ENCODE measurements at places on chromosomes 3 and 15. TPM values are rescaled to one million over a fixed set of nuclear protein-coding genes. Genes with fewer than 3 reads are reported as not detected.

DNA sequence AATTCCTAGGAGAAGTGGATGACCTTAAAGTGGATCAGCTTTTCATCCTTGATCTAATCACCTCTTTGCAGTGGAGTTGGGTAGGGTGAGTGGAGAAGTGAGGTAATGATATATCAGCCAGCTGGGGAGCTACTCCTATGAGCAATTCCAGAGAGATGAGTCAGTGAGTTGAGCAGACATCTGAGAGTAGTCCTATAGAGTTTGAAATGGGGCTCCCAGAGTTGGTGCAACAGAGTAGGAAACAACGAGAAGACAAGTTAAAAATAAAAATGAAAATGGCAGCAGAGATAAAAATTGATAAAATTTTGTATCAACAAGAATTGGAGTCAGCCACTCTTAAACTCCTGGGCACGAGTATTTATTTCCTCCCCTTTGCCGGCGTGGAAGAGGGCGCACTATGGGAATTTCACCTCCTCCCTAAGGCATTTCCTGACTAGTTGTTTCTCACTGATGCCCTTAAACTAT is 150.8 kb upstream of the DPH6 start:
- peaks cover 17% of the 10 kb centered on the region for H3K27me3 ChIP-seq
- H3K4me1 ChIP-seq, result no peaks in the 10 kb centered on the region
- H3K4me3 ChIP-seq, result no peak overlapping the region
- H3K36me3 ChIP-seq, result no peaks in the 10 kb centered on the region
- no peak for DNase-seq
- H3K27ac ChIP-seq, result no peak overlapping the region

GRCh38 chr3:147390589-147391569 is 15.5 kb downstream of the ZIC4 start:
- H3K27ac ChIP-seq, result peak overlapping the region; percentile 45
- H3K4me1 ChIP-seq, result peaks cover 2% of the 10 kb centered on the region
- H3K27me3 ChIP-seq, result peaks cover 98% of the 10 kb centered on the region

DNA sequence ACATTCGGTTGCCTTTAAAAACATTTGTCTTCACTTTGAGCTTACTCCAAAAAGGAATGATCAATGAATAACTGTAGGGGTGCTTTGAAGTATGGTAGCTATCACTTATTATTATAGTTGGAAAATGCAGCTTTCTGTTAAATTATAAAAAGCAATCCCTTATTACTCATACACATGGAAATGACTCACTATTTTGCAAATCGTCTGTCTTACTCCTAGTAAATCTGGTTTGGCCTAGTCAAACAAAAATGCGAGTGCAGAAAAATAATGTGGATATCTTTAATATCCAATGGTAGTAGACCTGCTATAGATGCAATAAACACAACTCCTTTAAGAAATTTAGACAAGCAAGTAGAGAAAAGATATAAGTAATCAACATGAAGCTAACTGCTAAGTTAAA is 112.5 kb downstream of the ZIC1 start:
- H3K27ac ChIP-seq, result no peak overlapping the region
- H3K36me3 ChIP-seq, result no peaks in the 10 kb centered on the region

GRCh38 chr15:89826671-89827655 is 12.3 kb upstream of the ANPEP start:
- H3K36me3 ChIP-seq, result no peaks in the 10 kb centered on the region
- peaks cover 8% of the 10 kb centered on the region for H3K27me3 ChIP-seq
- no peak overlapping the region for H3K4me3 ChIP-seq
- DNase-seq, result no peak

DNA sequence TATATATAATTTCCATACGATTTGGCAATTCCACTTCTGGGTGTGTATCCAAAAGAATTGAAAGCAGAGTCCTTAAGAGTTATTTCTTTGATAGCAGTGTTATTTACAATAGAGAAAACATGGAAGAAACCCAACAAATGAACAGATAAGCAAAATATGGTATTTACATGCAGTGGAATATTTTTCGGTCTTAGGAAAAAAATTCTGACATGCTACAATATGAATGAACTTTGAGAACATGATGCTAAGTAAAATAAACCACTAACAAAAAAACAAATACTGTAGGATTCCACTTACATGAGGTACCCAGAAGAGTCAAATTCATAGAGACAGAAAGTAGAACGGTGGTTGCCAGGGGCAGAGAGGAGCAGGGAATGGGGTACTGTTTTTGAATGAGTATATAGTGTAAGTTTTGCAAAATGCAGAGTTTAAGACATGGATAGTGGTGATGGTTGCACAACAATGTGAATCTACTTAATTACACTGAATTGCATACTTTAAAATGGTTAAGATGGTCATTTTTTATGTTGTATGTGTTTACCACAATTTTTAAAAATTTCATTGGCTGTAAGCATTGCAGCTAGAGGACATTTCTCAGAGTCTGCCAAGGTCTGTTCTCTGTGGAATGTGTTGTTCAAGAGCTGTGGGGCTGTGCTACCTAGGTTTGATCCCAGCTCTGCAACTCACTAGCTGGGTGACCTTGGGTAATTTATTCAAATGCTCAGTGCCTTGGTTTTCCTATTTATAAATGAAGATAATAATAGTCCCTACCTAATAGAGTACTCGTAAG is 122.1 kb downstream of the MEX3B start:
- H3K27me3 ChIP-seq, result no peaks in the 10 kb centered on the region
- DNase-seq, result no peak
- no peak overlapping the region for H3K27ac ChIP-seq
- peaks cover 3% of the 10 kb centered on the region for H3K36me3 ChIP-seq
- H3K4me3 ChIP-seq, result no peak overlapping the region

DNA sequence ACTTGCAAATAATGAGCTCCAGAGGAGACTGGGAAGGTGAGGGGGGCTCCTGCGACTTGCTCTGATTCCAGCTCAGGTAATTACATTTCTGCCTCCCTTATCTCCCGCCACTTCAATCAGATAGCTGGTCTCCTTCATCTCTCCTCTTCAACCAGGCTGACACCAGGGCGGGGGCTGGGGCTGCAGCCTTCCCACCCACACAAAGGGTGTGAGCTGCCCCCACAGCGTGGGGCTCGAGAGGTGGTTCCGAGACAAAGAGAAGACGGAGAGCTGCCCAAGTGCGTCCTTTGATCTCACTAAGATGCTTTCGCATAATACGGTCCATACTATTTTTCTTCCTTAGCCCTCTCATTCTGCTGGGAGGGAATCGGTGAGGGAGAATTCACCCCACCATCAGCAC is 139.7 kb downstream of the NSMCE3 start:
- no peaks in the 10 kb centered on the region for H3K36me3 ChIP-seq
- H3K4me3 ChIP-seq, result no peak overlapping the region
- H3K27me3 ChIP-seq, result peaks cover 4% of the 10 kb centered on the region
- no peak for DNase-seq
- no peak overlapping the region for H3K27ac ChIP-seq
- peaks cover 6% of the 10 kb centered on the region for H3K4me1 ChIP-seq

GRCh38 chr3:18379647-18380046 is 45.5 kb downstream of the SATB1 start:
- H3K4me3 ChIP-seq, result no peak overlapping the region
- H3K27ac ChIP-seq, result no peak overlapping the region
- no peak for DNase-seq

GRCh38 chr15:46242935-46243334 is 608.1 kb downstream of the SQOR start:
- no peaks in the 10 kb centered on the region for H3K27me3 ChIP-seq
- no peak for DNase-seq
- H3K4me1 ChIP-seq, result no peaks in the 10 kb centered on the region
- no peaks in the 10 kb centered on the region for H3K36me3 ChIP-seq
- H3K27ac ChIP-seq, result no peak overlapping the region

- no peaks in the 10 kb centered on the region for H3K27me3 ChIP-seq
Measured at GRCh38 chr15:91461377-91461776, 361.3 kb downstream of the SV2B start.

Gene SUSD5
- total RNA-seq, result not detected

Gene DAPK2
- total RNA-seq, result 0.60 TPM

Gene SCG5
- 0.58 TPM for total RNA-seq

Gene FOXB1
- 0.29 TPM for total RNA-seq
